GM12891 (cell line): ENCODE measurements at places on chromosomes 4 and X.

DNA sequence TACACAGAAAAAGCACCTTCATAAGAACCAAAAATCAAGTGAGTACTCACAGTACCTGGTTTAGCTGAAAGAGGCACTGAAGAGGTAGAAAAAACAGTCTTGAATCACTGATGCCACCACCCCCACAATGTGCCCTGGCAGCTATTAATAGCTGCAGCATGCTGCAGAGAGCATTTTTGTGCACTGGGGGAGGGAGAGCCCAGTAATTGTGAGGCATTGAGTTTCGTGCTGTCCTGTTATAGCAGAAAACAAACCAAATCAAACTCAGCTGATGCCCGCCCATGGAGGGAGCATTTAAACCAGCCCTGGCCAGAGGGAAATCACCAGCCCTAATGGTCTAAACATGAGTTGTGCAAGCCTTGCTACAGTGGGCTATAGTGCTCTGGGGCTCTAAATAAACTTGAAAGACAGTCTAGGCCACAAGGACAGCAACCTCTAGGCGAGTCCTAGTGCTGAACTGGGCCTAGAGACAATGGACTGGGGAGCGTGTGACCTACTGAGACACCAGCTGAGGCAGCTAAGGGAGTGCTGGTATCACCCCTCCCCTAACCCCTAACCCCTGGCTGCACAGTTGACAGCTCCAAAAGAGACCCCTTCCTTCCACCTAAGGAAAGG is 106.3 kb upstream of the TMLHE start:
- DNase-seq: no peak

DNA sequence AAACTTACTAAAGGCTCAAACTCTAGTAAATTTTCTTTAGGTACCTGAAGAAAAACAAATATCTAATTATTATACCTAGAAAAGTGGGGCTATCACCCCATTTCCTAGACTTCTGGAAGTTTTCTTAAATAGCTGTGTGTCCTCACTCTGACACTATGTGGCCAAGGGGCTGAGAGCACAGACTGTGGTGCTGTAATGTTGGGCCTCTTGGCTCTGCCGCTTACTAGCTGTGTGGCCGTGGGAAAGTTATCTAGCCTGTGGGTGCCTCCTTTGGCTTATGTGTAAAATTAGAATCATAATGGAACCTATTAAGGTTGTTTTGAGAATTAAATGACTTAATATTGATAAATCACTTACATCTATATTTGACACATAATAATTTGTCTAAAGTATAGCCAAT is 114.4 kb downstream of the SNCA start:
- no peak for DNase-seq

GRCh38 chrX:49287665-49288064 is 15.8 kb upstream of the GAGE10 start:
- no peak for DNase-seq

- DNase-seq: peak; percentile 39
Observed at GRCh38 chr4:108168671-108169523, at the start of gene LEF1. LEF1 (minus strand) TSS chr4:108168932; CDS start chr4:108167767, 1,165 bp downstream.

DNA sequence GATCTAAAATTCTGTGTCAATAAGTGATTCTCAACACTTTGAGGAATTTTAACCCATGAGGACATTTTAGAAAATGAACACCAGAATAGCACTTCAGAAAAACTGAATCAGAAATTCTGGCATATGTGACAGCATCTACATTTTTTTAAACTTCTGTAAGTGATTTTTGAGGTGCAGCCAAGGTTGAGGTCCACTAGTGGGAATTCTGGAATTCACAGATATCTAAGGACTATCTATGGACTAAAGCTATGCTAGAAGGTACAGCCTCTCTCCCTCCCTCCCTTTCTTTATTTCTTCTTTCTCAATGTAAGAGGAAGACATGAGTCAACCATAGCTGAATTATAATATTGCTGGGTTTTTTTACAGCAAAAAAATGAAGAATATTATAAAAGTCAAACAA is 508.2 kb upstream of the ATOH1 start:
- DNase-seq: no peak

DNA sequence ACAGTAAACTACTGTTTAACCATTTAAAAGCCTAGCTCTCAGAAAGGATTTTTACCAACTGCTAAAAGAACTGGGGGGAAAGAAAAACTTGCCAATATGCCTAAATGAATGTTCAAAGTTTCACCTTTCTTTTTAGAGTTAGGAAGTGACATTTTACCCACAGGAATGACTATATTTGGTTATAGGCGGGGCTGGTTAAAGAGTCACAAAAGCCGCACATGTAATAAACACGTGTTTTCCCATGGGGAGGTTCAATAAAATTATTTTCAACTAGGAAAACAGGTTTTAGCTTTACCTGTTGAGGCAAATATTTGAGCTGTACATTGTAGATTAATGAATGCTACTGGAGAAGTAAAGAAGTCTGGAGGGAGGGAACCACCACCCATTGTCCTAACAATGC is 41.6 kb upstream of the UGDH start:
- peak; percentile 4 for DNase-seq

DNA sequence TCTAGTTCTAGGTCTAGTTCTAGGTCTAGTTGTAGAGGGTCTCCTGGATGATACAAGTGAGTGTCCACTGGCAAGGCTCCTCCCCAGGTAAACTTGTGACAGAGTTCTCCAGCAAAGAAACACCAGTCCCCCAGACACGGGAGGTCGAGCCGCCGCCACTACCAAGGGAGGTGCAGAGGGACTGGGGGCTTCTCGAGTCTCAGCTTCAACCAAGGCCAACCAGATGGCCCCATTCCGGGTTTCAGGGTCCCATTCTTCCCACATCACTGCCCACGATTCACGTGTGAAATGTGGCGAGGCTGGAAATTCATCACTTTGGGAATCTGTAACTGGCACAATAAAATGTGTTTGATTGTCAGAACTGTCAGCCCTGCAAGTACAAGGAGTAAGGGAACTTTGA is 37.5 kb downstream of the TKTL1 start:
- no peak for DNase-seq

GRCh38 chr4:6907658-6908191 is 1.9 kb upstream of the TBC1D14 start:
- DNase-seq: no peak

DNA sequence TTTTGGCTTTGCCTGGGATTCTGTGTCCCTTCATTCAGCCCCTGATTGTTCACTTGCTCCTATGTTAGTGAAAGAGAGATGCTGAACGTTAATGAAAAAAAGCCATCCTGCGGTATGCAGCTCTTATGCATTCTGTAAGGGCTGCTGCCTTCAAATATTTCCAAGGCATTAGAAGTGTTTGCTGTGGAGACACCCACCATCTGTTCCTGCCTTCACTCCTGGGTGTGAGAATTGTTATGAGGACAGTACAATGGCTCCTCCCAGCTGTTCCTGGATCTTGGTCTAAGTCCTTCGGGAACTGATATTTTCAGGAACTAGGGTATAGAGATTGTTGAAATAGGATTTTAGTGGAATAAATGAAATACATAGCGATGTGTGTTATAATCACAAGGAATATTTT is 427.1 kb upstream of the FAM47C start:
- no peak for DNase-seq

- DNase-seq: no peak
Observed at GRCh38 chrX:84358271-84358670, 144.0 kb downstream of the HDX start.

DNA sequence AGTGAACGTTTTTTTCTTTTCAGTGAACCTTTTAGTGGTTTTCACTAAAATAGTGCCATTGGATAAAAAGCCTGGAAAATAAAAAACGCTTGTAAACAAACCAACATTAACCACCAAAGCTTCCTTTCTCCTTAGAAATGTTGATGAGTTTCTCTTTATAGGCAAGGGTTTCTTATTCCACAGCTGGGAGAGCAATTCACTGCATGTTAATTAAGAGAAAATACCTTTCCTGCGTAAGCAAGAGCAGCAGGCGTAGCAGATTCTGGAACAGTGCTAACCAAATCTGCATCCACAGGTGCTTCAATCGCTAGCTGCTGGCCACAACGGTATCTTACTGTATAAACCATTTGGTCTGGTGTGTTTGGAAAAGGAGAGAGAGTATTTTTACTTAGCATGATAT is 13.3 kb upstream of the AASDH start:
- no peak for DNase-seq

DNA sequence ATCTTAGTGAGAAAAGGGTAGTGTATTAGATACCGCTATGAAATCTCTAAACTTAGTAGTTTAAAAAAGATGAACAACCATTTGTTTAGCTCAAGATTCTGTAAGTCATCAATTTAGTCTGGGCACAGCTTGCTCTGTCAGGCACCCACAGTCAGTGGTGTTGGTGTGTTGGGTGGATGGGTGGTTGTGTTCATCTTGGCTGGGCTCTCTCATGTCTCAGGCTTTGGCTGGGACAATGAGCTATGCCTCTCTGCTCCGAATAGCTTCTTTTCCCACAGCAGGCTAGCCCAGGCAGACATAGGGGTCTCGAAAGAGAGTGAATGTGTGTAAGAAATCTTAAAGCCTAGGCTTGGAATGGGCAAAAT is 127.0 kb upstream of the GATB start:
- no peak for DNase-seq

DNA sequence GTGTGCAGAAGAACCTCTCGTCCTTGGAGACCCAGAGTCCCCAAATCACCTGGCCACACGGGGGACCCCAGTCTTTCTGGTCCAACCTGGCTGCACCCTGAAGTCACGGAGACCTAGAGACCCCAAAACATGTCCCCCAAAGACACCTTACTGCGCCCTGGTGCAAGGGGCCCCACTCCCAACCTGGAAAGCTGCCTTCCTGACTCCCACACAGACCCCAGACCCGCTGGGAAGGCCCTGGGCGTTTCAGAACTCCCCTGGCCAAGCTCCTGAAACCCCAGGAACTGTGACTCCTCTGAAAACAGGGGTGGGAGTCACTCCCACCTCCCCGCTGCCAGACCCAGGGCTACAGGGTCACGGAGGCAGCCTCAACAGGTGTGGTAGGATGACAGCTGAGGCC is 12.7 kb upstream of the SHOX start:
- no peak for DNase-seq

DNA sequence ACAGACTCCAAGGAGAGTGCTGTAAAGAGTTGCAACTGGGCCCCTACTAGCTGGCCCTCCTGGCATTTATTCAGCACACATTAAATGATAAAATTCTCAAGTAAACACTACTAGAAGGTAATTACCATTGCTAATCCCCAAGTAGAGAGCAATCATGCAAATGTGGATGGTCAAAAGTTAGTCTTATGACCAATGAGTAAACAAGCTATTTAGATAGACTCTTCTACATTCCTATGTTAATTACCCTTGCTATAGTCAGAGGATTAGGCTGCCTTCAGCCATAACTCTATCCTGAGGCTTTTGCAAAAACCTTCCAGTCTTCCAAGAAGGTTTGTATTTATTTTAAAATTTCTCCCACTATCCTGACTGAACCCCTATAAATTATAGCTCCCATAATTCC is 28.3 kb upstream of the HPGD start:
- no peak for DNase-seq

GRCh38 chrX:134026565-134027311 is 41.3 kb upstream of the GPC3 start:
- no peak for DNase-seq

- no peak for DNase-seq
Observed at GRCh38 chr4:139819082-139819481, 153.5 kb downstream of the MGST2 start.

DNA sequence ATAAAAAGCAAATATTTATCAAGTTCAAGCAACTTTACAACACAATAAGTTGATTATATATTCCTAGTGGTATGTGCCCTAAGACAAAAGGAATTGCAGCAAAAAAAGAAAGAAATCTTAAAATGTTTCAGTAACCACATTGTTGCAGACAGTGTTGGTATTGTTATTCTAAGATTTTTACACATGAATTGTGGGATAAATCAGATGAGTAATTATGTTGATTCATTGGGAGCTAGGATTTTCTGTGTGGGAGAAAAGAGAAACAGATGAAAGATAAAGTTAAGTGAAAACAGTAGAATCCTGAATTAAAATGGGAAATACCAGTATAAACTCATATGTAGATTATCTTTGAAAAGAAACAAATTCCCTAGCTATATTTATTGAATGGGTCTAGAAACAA is 362.4 kb downstream of the PPP3CA start:
- DNase-seq: no peak

DNA sequence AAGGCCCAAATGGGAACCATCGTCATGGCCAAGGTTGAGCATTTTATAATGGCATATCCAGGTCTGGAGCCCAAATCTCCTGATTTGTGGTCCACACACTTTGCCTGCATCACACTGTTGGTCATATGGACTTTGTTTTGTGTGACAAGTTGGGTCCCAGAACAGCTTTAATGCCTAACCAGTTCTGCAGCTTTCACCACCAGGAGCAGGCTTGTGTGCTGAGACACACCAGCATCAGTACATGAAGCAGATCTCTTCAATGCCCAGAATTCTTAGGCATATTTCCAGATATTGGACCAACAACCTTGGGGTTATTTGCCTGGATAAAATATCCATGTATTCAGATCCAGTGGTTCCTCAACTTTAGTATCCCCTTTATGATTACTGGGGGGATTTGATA is 371.3 kb downstream of the FBXW7 start:
- no peak for DNase-seq

- no peak for DNase-seq
Observed at GRCh38 chr4:11131491-11131890, 297.2 kb downstream of the HS3ST1 start.

- DNase-seq: no peak
Observed at GRCh38 chr4:24741910-24742309, 53.5 kb upstream of the SOD3 start.

DNA sequence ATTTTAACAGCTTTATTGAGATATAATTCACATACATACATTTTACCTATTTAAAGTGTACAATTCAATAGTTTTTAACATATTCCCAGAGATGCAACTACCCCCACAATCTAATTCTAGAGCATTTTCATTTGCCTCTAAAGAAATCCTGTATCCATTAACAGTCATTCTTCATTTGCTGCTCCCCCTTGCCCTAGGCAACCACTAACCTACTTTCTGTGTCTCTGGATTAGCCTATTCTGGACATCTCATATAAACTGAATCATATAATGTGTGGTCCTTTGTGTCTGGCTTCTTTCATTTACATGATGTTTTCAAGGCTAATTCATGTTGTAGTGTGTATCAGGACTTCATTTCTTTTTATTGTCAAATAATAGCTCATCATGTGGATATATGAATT is 105.1 kb upstream of the GRPR start:
- no peak for DNase-seq

DNA sequence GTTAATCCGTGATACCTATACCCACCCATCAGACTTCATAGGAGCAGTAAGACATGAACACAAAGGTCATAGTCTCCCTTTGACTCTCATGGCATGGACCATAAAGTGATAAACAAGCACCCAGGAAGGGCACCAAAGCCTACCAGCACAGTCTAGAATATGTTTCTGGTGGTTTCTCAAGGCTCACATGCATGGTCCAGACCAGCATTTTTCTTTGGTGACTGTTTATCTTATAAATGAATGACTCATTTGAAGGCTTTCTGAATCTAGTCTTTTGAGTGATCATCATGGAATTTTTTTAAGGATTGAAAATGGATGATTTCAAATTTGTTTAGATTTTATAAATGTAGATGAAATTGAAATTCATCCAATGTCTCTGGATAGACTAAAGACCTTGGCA is 32.0 kb upstream of the AMELX start:
- DNase-seq: no peak

GRCh38 chr4:83657336-83657735 is 121.4 kb downstream of the GPAT3 start:
- no peak for DNase-seq

- DNase-seq: no peak
Observed at GRCh38 chrX:1306909-1307625, 29.5 kb upstream of the IL3RA start.
